ENCODE measurements at places on chromosomes 11 and 22.
A peak's percentile ranks its signal among the peaks of the same experiment; 100 is the strongest.

DNA sequence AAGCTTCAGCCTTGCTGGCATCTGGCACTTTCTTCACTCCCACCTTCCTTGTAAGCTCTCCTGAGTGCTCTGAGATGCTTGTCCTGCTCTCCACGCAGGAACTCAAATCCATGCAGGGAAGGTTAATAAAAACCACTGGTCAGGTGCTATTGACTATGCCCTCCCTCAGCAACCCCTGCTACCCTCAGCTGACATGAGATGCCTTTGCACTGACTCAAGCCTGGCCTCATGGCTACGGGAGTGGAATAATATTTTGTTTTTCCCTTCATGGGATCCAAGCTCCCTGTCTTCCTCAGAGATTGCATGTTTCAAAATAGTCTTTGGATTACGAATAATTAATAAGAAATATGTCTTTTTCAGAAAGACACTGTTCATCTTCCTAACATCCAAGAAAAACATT is 31.7 kb upstream of the ABCC8 start:
- no peak for DNase-seq

DNA sequence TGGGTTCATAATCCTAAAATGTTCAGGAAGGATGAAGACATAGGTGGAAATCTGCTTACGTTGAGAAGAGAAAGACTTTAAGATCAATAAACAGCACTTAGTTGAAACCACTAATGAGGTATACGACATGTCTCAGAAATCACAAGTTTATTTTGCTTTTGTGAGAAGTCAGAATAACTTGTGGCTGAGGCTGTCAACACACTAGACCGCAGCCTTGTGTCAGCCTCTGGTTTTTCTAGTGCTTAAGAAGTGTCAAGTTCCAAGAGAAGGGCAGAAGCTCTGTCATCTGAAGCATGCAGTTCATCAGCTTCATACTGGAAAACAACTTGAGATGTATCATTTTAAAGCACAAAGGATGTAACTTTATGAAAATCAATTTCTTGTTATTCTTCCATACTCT is 420.9 kb downstream of the METTL15 start:
- DNase-seq = no peak

GRCh38 chr11:118142809-118143208 is 9.8 kb downstream of the SCN4B start:
- DNase-seq = no peak

DNA sequence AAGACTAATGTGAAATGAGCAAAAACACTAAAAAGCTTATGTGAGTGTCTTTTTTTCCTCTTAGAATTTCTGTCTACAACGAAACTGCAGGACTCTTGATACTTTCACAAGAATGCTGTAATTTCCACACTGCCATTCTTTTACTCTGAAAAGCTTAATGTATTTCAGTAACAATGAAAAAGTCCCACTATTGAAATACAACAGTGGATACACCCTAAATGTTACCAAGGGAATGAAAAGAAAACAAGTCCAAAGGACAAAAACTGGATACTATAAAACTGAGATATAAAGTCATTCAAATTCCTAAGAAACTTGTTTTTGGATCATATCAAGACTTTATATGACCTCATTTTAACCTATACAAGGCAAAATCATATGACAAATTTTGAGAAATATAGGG is 77.4 kb downstream of the SOX6 start:
- no peak for DNase-seq

DNA sequence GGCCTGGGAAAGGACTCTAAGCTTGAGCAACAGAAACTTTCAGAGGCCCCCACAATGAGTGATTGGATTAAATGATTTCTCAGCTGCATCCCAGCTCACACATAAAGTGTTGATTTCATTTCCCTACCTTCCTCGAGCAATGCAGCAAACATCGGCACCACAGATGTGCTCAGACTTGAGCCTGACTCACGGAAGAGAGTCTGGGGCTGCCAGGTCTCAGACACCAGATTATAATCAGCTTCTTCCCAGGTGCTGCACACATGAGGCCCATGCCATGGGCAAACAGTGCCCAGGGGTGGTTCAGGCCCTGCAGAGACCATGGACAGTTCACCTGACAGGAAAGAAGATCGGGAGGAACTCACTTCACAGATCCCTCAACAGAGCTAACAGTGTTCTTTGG is 226.6 kb upstream of the TENM4 start:
- no peak for DNase-seq

GRCh38 chr11:20035375-20035700 is 124.9 kb downstream of the DBX1 start:
- DNase-seq = no peak

DNA sequence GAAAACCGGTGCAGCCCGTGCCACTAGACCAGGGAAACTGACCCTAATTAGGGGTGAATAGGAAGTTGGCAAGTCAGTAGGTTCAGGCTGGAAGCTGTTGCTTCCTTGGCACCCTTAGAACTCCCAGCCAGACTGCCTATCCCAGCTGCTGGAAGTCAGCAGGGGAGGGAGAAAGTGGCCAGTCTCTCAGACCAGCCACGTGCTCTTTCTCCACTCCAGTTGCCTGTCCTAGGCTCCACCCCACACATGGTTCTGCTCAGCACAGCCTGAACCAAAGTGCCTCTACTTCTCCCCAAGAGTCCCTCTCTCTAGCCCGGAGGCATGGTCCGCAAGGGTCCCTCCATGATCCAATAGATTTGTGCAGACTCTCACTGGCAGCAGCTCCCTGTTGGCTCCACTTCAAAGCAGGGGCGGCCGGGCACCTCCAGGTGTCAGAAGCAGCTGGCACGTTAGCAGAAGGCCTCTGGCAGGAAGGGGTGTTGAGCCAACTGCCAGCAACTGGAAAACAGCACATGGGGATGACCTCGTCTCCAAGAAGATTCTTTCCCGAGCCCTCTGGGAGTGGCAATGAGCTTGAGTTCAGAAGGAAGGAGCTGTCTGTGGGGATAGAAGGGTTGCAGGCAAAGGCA is 27.7 kb downstream of the ARFGAP2 start:
- no peak for DNase-seq

DNA sequence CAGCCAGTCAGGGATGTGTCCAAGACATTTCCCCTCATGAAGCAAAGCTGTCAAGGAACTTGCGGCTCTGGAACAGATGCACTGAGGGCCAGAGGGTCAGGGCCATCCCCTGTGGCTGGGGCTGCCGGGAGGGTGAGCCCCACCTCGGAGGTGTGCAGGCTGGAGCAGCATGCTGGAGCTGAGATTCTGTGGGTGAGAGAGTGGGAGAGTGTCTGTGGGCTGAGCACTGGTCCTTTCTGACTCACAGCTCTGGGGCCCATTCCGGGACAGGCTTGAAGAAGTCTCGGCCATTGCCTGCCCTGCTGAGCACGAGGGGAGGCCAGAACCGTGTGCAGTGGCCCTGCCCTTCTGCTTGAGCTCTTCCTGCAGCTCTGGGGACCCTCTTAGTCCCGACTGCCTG is 2.1 kb downstream of the OMP start:
- no peak for DNase-seq

- no peak for DNase-seq
Observed at GRCh38 chr11:77109236-77110019, 6.8 kb downstream of the OMP start.

- no peak for DNase-seq
Observed at GRCh38 chr22:20653795-20654342, 120.0 kb upstream of the SERPIND1 start.

DNA sequence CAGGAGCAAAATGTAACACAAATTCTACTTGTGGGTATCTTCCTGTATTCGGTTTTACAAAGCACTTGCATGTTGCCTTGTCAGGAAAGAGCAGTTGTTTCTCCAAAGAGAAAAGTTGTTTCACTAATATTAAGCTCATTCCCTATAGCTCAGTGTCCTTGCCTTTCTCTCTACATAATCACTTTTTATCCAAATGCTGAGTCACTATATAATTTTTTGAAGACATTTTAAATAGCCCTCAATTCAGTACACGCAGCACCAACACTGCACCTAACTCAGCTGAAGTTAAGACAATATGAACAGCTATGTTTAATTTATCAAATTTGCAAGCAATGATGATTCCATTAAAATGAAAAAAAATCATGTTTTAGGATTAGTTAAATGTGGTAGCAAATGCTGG is 14.5 kb upstream of the MRTFA start:
- no peak for DNase-seq

DNA sequence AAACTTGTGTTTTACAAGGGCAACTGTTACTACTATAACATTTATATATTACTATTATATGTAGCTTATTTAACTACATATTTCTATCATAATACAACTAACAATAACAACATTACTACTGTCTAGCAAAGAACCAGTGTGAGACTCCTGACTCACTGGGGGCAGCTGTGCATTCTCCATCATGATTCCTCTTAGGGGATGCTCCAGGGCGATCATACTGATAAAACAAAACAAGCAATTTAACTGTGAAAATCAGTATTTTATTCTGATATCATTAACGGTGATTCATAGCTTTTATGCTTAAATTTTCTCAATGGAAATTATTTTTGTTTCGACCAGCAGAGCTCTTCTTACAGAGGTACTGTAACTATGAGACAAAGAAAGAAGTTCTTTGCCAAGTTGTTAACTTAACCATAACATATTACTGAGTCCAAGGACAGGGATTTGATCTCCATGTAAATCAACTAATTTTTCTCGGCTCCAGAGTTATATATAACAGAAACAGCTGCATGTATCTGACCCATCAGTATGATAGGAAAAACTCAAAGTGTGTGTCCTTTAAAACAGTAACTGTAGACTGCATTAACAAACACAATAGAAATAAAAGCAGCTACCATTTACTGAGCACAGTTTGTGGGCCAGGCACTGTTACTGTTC is 24.8 kb upstream of the FNBP4 start:
- no peak for DNase-seq

DNA sequence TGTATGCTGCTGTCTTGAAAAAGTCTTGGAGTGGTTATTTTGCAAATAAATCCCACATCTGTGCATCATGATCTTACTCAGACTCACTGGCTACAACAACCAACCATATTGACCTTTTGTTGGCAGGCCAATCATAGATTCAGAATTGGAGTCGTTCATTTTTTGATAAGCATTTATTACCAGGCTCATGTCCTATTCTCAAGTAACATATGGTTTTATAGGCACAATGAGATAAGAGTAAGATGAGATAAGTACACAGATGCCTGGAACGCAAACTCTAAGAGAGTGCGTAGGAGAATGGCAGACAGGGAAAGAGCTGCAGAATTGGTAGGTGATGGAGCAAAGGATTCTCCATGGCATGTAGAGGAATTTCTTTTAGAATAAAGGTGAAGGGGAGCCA is 71.6 kb upstream of the SLC5A12 start:
- no peak for DNase-seq

DNA sequence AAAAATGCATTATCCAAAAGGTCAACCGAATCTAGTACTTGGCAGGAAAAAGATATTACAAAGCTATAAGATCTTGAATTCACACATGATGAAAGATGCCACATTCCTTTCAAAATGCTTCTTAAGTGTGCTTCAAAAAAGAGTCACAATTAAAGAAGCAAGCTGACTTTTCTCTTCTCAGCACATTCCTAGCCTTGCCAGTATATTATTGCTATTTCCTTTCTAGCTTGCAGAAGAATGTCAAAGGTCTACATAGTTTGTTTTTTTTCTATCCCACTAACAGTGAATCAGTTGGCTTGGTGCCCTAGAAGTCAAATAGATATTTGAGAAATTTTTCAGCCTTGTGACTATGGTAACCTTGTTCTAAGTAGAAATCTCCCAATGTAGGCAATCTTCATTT is 56.8 kb downstream of the GUCY1A2 start:
- DNase-seq = no peak

- DNase-seq = no peak
Observed at GRCh38 chr11:100972046-100972445, 157.6 kb downstream of the PGR start.

DNA sequence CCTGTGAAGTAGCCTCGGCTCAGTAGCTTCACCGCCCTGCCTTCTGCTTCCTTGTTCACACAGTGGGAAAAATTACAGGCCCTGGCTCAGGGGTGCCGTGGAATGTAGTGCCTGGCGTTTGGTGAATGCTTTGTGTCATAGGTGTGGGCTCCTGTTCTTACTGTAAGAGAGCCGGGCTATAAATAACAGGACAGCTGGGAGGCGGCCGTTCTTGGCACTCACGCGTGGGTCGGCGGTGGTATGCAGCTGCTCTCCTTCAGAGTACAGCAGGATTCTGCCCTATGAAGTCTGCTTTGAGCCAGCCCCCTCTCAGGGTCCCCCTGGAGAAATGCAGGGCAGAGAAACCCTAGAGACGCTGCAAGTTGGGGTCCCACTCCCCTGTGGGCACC is 84.2 kb downstream of the CTTN start:
- no peak for DNase-seq

GRCh38 chr11:35919244-35919643 is 24.6 kb upstream of the LDLRAD3 start:
- no peak for DNase-seq

DNA sequence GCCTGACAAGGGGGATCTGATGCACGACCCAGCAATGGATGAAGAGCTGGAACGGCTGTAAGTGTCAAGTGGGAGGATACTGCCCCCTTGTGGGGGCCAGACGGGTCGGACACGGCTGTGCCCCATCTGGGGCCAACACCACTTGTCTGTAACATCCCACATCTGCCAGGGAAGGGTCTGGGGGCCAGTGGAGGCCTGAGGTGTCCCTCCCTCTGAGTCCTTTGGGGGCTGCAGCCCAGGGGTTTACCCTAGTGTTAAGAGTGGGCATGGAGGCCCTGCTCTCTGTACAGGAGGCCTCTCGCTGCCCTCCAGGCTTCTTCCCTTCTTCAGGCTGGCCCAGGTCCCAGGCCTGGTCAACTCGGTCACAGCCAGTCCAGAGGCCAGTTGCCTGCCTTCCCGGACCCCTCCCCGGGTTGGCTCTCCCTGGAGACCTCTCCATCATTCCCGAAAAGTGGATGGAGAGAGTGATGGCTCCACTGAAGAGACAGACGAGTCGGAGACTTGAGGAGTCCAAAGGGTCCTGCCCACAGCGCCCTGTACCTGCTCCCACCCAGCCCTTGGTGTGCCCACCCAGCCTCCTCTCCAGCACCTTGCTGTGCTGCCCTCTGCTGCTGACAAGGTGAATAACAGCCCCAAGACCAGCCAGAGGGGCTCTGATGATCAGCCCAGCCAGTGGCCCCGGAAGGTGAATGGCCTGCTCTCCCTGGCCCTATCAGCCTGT is 15.4 kb downstream of the ARFGAP2 start:
- peak; percentile 79 for DNase-seq

- DNase-seq = no peak
Observed at GRCh38 chr11:10323793-10324170, 18.9 kb downstream of the ADM start.

DNA sequence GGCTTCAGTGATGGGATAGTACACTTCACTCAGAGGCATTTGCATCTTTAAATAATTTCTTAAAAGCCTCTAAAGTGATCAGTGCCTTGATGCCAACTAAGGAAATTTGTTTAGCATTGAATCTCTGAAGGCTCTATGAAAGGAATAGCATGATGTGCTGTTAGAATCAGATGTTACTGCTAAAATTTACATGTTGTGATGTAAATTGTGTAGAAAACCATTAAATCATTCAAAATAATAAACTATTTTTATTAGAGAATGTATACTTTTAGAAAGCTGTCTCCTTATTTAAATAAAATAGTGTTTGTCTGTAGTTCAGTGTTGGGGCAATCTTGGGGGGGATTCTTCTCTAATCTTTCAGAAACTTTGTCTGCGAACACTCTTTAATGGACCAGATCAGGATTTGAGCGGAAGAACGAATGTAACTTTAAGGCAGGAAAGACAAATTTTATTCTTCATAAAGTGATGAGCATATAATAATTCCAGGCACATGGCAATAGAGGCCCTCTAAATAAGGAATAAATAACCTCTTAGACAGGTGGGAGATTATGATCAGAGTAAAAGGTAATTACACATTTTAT is 4.6 kb downstream of the MALAT1 start:
- no peak for DNase-seq

GRCh38 chr11:134752964-134753770 is 341.1 kb upstream of the B3GAT1 start:
- DNase-seq = no peak

GRCh38 chr22:31579835-31580242 is 82.2 kb downstream of the PISD start:
- DNase-seq = no peak
